ENCODE measurements at places on chromosomes 12 and 14.
A peak's percentile ranks its signal among the peaks of the same experiment; 100 is the strongest.

- DNase-seq, result no peak
Observed at GRCh38 chr12:87039536-87039935, 783.3 kb upstream of the MGAT4C start.

- no peak for DNase-seq
Observed at GRCh38 chr14:58597041-58597440, 40.7 kb upstream of the DACT1 start.

GRCh38 chr12:98738002-98738401, 92.9 kb downstream of the APAF1 start:
- DNase-seq, result no peak

DNA sequence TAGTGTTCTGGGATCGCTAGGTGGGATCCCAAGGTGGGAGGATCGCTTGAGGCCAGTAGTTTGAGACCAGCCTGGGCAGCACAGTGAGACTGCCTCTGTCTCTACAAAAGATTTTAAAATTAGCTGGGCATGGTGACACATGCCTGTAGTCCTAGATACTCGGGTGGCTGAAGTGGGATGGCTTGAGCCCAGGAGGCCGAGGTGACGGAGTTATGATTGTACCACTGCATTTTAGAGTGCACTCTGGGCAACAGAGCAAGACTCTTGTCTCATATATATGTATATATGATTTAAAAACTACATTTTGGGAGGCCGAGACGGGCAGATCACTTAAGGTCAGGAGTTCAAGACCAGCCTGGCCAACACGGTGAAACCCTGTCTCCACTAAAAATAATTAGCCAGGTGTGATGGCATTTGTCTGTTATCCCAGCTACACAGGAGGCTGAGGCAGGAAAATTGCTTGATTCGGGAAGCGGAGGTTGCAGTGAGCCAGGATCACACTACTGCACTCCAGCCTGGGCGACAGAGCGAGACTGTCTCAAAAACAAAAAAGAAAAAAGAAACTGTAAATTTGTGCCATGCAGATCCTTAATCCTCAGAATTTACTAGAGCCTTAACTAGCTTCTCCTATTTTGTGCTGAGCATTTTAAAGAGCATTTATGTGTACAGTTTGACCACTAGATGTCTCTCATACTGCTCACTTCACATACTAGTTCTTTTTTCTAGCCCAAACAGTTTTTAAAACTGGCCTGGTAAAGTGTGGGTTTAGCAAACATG, 114.8 kb downstream of the MON2 start:
- DNase-seq, result no peak

DNA sequence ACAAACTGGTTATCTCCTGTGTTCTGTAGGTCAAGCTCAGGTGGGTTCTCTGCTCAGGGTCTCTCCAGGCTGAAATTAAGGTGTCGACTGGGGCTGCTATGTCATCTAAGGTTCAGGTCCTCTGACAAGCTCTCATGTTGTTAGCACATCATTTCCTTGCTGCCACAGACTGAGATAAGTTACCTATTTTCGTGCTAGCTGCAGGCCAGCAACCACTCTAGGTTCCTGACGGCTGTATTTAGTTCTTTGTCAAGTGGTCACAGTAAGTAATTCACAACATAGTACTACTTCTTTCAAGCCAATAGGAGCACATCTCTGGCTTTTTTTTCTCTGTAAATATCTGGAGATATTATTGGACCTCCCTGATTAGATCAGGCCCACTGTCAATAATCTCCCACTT, 169.3 kb upstream of the CAND1 start:
- DNase-seq, result no peak

- DNase-seq, result no peak
Observed at GRCh38 chr12:56957229-56958052, at the start of gene RDH16. Gene RDH16, minus strand, starts transcription at chr12:56957608. Its CDS starts 146 bp downstream, at chr12:56957462.

DNA sequence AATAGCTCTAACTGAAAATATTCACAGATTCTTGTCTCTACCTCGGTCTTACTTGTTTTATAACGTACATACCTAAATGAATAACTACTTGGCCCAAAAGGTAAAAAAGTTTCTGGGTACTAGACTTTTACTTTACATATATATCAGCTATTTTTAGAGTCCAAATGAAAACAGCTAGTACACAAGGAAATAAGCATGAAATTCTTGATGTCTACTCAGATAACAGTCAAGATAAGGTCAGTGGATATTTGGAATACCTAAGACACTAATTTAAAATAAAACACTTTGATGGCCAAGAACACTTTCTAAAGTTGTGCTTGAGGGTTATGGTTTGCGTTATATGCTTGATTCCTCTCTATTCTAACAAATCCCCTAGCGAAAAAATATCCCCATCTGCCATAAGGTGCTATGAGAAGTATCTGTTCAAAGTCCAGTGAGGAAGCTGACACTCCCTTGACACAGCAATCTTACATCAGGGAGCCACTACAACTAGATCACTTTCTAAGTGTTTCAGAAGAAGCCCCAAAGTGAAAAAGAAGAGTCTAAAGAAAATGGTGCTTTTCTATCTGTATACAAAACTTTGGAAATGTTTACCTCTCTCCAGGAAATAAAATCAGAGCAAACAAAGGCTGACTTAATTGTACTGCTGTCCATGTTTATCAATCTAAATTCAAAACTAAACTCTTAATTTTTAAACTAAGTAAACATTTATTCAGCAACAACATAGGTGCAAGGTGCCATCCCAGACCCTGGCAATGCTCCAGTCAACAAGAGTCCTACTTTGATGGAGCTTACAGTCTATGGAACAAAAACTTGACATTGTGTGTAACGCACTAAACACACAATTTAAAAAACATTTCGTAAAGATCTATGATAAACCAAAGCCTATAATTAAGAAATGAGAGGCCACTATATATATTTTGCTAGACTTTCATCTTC, 11.7 kb downstream of the PTPN21 start:
- DNase-seq, result no peak

DNA sequence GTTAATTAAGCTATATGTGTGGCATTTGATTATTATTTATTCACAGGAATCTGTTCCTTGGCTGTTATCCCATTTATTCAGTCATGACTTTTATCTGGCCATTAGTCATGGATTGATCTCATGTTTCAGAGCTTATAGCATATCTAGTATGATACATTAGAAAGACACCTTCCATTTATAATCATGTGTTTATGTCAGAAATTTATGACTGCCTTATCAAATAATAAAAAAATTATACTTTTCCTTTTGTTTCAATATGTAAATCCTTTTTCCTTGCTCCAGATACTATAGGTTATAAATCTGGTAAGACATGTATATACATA, 248.0 kb upstream of the PDE3A start:
- no peak for DNase-seq

- DNase-seq, result no peak
Observed at GRCh38 chr12:111046896-111047295, 126.5 kb upstream of the MYL2 start.

- DNase-seq, result peak; percentile 54
Observed at GRCh38 chr14:23068789-23069412, 11.6 kb upstream of the CDH24 start.

DNA sequence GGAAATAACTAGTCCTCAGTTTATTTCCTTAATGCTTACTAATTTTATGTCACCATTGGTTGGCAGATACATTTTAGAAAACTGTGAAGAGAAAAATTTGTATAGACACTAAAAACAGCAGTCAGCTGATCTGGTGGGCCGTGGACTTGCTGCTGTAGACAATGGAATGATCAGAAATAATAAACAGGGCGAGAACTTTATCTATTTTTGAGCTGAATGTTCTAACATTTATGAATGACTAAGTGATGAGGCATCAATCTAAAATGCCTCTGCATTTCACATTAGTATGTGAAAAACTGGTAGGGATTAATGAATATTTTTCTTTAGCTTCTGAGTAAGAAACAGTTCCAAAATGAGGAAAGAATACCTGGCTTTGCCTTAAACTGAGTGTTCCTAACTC, 24.8 kb upstream of the PKP2 start:
- no peak for DNase-seq

DNA sequence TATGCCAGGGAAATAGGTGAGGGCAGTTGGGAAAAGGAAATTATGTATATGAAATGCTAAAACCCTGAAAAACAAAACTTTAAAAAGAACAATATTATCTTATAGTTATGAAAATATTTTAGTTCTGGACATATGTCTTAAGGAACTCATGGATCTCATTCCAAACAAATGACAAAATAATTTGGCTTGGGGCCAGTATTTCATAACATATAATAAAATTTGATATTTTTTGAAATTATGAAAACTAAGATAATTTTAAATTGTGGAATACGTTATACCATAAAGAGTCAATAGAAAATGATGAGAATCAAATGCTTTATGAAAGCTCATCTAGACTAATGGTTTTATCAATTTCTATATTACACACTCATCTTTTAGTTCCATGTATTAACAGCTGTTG, 173.8 kb upstream of the DCN start:
- no peak for DNase-seq
